Transverse colon (tissue), 4 donors: ENCODE measurements at places on chromosomes 1 and 21. TPM values are rescaled to one million over a fixed set of nuclear protein-coding genes. Genes with fewer than 3 reads are reported as not detected.

The OR14K1 gene
- total RNA-seq, result not detected

The PRDM16 gene
- total RNA-seq, result 0.95 TPM

The OR6F1 gene
- total RNA-seq, result not detected

The POGK gene
- total RNA-seq, result 29.9 TPM

The OR2T29 gene
- total RNA-seq, result not detected

The DIO1 gene
- not detected for total RNA-seq

The PHTF1 gene
- total RNA-seq, result 17.8 TPM

The FAM72B gene
- total RNA-seq, result 1.2 TPM

The SPTA1 gene
- total RNA-seq, result under 0.01 TPM

The KCNJ10 gene
- not detected for total RNA-seq

The RIPK4 gene
- 4.4 TPM for total RNA-seq

The NFIA gene
- 23.6 TPM for total RNA-seq

The SPRR4 gene
- not detected for total RNA-seq

DNA sequence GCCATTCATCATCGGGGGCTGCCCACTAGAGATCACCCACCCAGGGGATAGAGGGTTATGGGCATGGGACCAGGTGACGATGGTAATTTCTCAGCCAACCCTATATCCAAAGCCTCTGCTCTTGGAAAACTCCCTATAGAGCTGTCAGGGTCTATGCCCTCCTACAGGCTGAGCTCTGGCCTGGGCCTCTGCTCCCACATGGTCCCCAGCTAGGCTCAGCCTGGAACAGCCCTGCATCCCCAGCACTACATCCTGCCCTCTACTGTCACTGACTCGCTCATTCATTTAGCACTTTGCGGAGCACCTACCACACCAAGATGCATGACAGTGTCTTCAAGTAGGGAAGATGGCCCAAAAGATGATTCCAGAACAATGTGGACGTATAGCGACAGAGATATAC lies 45.0 kb upstream of the EPS8L3 start:
- DNase-seq, result no peak

- DNase-seq, result no peak
These were observed 1099.5 kb downstream of the PLA2G4A start for GRCh38 chr1:187928288-187928687.

DNA sequence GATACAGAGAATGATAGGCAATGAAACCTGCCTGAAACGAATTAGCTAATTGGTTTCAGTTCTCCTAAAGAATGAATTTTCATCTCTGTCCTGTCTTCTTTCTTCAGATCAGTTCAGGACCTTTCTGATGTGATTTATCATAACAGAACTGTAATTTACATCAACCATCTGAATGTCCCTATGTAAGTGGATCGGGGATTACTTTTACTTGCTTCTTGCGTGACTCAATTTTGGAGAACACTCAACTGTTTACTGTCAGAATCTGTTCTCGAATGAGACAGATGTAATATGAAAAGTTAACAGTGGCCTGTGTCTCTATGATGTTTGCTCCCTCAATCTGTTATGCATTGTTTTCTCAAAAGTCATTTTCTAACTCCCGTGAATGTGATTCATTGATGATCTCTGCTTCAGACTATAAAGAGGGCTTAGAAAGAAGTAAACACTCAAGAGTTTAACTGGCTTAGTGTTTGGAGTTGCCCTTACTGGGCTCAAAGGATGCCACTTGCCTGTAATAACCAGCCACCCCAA lies 111.0 kb downstream of the GABPA start:
- DNase-seq, result no peak

GRCh38 chr1:20381961-20382360 lies 91.3 kb downstream of the VWA5B1 start:
- DNase-seq, result no peak

- no peak for DNase-seq
These were observed 43.4 kb downstream of the ZZZ3 start for GRCh38 chr1:77639056-77639455.

DNA sequence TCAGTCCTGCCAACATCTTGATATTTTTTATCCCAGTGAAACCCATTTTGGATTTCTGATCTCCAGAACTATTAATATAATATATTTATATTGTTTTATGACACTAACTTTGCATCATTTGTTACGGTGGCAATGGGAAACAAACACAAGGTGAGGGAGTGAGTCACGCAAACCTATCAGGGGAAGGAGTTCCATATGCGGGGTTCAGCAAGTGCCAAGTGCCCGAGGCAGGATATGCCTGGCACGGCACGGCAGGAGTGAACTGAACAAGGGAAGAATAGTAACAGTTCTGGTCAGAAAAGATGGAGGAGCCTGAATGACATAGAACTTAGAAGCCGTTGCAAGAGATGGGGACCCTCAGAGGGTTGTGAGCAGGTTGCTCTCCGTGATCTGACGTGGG lies 7.7 kb upstream of the IL10RB start:
- no peak for DNase-seq

DNA sequence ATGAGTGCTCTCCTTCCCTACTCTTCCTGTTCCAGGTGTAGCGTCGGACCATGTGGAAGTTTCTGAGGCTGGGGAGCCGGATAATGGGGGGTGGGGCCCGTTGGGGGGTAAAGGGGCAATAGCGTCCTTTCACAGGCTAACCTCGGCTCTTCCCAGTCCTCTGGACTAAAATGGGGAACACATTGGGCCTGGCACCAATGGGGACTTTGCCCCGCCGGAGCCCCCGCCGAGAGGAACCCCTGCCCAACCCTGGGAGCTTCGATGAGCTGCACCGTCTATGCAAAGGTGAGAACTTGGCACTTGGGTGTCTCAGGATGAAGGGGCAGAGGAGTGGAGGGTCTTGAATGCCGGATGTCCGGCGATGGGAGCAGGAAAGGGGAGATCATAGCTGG lies 456 bp downstream of the TOMM40L start:
- no peak for DNase-seq

DNA sequence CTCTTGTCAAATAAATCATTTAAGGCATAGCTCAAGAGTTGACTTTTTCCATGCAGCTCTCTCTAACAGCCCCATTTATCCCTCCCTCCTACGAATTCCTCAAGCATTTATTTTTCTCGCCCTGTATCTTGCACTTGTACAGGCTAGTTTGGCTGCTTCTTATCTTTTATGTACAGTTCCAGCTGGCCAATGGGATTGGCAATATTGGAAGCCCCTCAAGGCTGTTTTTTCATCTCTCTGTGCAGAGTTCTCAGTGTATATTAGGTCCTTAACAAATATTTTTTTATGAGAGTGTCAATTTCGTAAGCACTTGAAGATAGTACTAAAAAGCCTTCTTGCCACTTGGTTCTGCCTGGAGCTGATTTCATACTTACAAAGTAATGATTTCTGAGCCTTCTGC lies 356.0 kb downstream of the ST6GALNAC3 start:
- no peak for DNase-seq

- no peak for DNase-seq
These were observed 444.8 kb downstream of the PTPRC start for GRCh38 chr1:199083680-199084079.

DNA sequence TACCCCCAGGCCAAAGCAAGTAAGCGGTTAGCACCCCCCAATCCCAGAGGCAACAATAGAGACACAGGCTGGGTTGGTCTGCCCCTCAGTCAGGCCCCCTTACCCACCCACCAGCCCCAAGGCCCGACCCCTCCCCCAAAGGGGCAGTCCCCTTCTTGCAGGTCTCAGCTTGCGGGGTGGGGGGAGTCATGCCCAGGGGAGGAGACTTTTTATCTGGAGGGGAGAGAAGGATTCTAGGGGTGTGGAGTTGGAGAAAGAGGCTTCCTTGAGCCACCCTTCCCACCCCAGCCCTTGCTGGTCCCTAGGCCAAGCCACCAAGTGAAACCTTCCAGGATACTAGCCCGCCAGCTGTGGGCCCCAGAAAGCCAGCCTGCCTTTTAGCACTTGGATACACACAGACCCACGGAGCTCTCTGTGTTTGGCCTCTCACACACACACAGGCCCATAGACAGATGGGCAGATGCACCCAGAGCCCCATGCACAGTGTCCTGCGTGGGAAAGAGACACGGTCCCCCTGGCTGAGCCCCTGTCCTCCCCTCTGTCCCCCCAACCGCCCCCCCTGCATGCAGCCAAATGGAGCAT lies 7.1 kb downstream of the TMEM54 start:
- no peak for DNase-seq

DNA sequence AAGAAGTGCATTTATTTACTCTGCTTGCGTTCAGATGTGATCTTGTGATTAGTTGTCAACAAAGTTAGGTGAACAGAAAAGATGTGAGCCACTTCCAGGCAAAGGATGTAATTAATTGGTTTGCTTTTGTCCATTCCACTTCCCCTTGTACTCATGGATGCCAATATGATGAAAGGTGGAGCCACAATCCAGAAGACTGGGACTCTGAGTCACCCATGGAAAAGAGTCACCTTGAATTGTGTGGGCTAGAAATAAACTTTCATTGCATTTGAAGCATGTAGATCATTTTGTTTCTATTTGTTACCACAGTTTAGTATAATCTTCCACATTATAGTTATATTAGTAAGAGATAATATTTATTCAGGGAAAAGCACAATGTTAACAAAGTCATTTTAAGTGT lies 684.2 kb downstream of the LTN1 start:
- DNase-seq, result no peak

DNA sequence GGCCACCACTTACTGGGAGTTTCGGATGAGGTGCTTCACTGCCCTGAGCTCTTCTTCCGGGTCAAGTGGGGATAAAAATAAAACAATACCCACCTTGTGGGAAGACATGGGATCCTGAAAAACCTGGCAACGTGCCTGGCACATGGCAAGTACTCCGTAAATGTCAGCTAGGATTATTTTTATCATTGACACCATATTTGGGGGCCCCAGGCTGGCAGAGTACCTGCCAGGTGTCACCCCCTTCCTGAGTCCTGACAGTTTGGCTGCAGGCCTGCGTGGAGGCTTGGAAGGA lies 9.2 kb upstream of the EPHA2 start:
- no peak for DNase-seq

GRCh38 chr1:228446852-228447251 lies 30.2 kb upstream of the TRIM17 start:
- no peak for DNase-seq

- DNase-seq, result no peak
These were observed 4.3 kb upstream of the CBR1 start for GRCh38 chr21:36065497-36066036.

- DNase-seq, result no peak
These were observed 112.9 kb downstream of the ZBTB18 start for GRCh38 chr1:244163861-244164510.

GRCh38 chr1:117493906-117494305 lies 111.9 kb upstream of the TENT5C start:
- DNase-seq, result no peak

GRCh38 chr1:31517301-31517700 lies 59.0 kb upstream of the TINAGL1 start:
- DNase-seq, result no peak

DNA sequence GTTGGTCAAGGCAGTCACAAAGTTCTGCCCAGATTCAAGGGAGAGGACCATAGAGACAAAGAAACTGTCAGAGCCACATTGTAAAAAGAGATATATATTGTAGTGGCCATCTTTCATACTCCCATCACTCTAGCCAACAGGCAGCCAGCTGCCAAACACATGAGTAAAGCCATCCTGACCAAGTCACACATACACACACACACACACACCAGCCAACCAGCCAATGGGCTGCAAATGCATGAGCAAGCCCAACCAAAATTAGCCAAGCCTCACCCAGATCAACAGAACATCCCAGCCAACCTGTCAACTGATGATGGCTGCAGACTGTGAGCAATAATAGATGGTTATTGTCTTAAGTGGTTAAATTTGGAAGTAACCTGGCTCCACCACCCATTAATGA lies 120.7 kb downstream of the SEC16B start:
- DNase-seq, result no peak

- no peak for DNase-seq
These were observed 83.6 kb upstream of the L1TD1 start for GRCh38 chr1:62111084-62111483.

DNA sequence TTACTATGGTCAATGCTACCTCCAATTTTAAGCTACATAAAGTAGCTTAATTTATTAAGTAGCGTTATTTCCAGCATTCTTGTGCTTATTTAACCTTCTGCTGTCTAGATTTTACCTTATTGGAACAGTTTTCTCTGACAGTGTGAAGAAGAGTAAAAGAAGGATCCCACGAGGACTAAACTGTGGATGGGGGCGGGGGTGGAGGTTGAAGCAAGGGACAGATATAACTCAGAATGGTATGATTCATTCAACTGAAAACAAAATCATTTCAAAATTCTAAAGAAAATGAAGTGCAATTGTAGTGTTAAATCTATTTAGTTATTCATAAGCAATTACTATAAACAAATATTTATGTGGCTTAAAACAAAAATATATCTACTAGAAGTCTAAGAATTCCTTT lies 11.5 kb upstream of the VAV3 start:
- DNase-seq, result no peak

DNA sequence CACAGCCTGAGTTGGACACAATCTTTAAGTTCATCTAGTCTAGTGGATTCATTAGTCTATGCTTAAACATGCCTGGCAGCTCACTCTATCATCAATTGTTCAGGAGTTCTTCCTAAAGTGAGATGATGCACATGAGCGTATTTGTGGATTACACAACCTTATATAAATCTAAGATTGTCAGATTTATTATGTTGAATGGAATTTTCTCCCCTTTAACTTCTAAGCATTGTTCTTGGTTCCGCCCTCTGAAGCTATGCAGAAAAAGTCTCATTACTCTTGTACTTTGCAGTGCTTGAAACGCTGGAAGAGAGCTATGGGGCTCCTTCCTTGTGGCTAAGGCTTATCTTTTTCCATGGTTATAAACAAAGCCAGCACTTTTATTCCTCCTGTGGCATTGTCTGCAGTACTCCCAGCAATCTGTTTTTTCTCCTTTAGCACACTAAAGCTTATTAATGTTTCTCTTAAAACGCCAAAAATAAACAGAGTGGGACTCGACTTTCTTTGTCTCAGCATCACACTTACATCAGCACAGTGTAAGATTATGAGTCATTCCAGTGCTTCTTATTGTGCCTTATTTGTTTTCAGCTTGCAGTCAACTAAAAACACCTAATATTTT lies 316.8 kb upstream of the CAMK1G start:
- no peak for DNase-seq

DNA sequence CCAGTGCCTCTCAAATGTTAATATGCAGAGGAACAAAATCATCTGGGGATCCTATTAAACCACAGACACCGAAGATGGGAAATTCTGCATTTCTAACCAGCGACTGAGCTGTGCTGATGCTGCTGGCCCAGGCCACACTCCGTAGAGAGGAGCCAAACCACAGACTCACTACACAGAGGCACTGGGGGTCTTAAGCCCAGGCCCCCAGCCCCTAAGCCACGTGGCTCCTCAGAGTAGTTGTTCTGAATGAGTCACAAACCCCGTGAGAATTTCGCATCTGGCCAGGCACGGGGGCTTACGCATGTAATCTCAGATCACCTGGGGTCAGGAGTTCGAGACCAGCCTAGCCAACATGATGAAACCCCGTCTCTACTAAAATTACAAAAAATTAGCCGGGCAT lies 2.8 kb upstream of the CELA2A start:
- DNase-seq, result no peak

- no peak for DNase-seq
These were observed 58.2 kb upstream of the KIAA1614 start for GRCh38 chr1:180854456-180854855.

- no peak for DNase-seq
These were observed 15.6 kb upstream of the SRP9 start for GRCh38 chr1:225762002-225762441.
